ENCODE measurements at places on chromosomes 4 and X.
A peak's percentile ranks its signal among the peaks of the same experiment; 100 is the strongest.

DNA sequence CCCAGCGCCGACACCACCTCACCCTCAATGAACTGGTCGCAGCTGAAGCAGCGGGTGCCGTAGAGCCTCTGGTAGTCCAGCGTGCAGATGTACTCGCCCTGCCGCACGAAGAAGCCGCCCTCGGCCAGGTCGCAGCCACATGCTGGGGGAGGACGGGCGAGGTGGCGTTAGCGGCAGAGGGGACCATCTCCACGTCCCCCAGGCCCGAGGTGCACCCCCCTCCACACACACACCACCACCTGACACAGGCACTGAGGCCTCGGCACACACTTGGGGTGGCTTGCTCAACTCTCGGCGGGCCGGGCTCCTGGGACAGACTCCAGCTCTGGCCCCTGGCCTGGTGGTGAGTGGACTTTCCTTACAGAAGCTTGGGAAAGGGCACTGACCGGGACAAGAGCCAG lies 61.5 kb downstream of the ABLIM2 start:
- DNase-seq: no peak

DNA sequence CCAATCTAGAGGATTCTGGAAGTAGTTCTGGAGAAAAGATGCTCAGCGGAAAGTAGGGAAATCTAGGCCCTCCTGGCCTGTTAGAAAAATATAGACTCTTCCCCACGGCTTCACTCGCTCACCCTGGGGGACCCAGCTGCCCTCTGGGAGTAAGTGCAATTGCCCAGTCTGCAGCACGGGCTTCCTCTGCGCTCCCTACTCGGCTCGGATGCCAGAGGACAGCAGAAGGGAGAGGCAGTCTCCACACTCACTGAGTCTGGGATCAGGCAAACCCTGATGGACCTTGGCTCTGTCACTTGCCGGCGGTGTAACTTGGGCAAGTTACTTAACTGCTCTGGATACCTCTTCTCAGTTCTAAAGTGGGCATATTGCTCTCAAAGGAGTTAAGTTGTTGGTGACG lies 2.1 kb downstream of the SHISA3 start:
- DNase-seq: no peak

- DNase-seq: no peak
These were observed 133.2 kb upstream of the ANXA3 start for GRCh38 chr4:78418406-78418805.

- no peak for DNase-seq
These were observed 50.3 kb downstream of the DKK2 start for GRCh38 chr4:106985830-106986229.

GRCh38 chrX:31443654-31444053 lies 371.8 kb upstream of the FTHL17 start:
- DNase-seq: no peak

- DNase-seq: no peak
These were observed 450.6 kb upstream of the RASGEF1B start for GRCh38 chr4:81922313-81922712.

GRCh38 chrX:140177821-140178220 lies 212.5 kb upstream of the CXorf66 start:
- no peak for DNase-seq

GRCh38 chrX:10156199-10157031 lies at the start of gene CLCN4:
CLCN4 (plus strand) TSS chrX:10156975; CDS start chrX:10185033, 28,058 bp downstream.
- peak; percentile 55 for DNase-seq

DNA sequence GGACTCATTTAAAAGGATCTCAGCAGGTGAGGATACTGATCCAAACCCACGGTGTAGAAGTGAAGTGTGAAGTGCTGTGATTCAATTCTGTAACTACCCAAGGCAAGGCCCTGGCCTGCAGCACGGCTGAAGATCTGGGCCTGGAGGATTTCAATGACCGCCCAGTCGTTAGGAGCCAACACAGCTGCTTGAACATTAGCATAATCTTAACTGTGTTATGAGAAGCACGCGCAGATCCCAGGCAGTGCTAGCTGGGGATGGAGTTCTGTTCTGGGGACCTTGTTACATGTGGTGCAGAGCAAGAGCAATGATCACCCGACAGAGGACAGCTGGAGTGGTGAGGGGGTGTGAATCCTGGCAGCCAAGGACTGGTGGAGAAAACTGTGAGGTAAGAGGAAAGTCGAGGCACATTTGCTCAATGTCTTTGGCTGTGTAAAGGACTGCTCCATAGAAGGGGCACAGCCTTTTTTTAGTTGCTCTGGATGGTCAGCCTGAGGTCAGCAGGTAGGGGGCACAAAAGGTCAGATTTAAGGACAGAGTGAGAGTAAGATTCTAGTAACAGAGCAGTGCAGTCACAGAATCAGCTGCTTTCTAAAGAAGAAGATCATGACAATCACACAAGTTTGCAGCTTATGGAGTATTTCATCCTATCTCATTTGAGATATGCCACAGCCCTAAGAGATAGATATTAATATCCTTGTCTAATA lies 181.8 kb downstream of the DCLK2 start:
- no peak for DNase-seq

DNA sequence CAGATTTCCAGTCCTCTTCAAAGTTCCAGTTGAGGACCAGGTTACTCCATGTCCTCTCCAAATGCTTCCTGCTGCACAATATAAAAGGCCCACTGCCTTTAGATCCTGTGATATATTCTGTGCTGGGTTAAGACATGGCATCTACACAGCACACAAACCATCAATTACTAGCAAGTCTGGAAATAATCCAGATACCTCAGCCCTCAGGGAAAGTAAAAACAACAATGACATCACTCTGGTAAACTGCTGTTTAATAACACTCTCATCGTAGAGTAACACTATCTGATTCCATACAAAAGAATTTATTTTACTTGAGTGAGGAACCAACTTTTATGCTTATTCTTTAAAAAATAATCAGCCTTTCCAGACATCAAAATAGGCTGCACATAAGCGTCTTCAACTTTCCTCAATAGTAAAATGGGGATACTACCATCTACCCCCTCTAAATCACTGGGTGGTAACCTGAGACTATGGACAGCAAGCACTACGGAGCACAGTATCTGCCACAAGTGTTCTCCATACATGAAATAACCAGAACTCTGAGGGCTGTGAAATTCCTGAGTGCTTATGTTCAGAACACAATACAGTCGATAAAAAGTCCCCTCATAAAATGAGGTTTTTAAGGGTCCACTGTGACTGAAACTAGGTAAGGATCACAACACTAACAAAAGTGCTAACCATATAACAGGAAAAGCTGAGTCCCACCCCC lies 53.4 kb downstream of the ABCG2 start:
- peak; percentile 20 for DNase-seq
